ENCODE measurements at places on chromosomes 12 and 14.

DNA sequence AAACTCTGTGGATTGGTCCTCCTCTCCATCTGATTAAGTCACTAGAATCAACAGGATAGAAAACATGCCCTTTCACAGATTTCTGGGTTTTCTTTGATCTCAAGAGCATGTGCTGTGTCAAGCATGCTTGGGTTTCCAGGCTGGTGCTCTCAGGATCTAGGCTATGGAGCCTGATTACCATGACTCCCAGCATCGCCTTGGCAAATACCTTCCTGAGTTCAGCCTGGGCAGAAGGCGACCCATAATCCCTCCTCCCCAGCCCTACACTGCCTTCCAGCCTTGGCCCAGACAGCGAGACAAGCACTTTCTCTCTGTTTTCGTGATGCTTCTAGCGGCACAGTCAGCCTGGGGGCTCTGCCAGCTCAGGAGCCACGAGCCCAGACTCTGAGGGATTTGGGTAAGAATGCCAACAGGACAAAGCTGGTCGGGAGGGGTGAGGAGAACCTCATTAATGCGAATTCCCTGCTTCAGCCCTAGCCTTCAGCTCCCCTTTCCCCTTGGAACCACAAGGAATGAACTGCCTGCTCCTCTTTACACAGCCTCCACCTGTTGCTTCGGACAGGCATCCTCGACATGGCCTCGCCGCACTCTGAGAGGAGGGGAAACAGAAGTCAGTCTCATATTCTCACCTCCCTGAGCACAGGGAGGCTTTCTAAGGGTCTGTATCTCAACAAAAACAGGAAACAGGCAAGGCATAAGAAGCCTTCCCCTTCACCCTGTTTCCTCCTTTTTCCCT is 227.1 kb downstream of the MSRB3 start:
- H3K4me3 ChIP-seq: no peak overlapping the region
- H3K27me3 ChIP-seq: no peaks in the 10 kb centered on the region
- no peaks in the 10 kb centered on the region for H3K36me3 ChIP-seq
- H3K27ac ChIP-seq: no peak overlapping the region
- H3K4me1 ChIP-seq: no peaks in the 10 kb centered on the region
- DNase-seq: no peak

DNA sequence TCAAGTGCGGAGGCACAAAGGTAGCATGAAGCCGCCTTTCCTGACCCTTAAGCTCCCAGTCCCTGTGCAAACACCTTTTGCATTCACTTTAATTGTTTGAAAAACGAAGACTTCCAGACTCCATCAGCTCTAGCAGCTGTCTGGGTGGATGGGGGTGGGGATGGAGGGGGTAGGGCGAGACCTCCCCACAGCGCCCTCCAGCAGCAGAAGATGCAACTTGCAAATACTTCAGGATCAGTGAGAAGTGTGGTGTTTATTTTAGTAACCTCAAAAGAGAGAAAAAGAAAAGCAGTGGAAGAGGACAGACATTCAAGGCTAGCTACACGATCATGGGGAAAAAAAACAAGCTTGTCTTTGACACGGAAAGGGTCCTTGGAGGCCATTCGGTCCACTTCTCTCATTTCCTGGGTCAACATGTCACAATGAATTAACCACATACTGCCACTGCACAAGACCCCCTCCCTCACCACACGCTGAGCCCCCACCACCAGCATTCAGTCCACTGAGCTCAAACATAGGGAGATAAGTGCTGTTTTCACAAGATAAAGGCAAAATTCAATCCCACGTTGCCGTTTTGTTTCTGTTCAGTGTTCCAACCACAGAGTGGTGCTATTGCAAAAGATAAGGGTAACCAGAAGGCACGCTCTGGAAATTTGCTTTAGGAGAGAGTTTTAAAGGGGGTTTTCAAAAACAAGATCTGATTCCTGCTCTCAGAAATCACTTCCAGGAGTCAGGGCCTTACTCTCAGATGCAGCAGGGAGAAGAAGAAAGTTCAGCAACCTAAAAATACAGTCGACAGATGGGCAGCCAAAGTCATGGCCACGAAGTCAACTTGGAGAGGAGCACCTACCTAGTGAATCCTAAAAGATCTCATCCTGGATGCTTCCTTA is 3.3 kb upstream of the NTF3 start:
- no peaks in the 10 kb centered on the region for H3K36me3 ChIP-seq
- no peak for DNase-seq
- peaks cover 34% of the 10 kb centered on the region for H3K4me1 ChIP-seq
- peaks cover 39% of the 10 kb centered on the region for H3K27me3 ChIP-seq

DNA sequence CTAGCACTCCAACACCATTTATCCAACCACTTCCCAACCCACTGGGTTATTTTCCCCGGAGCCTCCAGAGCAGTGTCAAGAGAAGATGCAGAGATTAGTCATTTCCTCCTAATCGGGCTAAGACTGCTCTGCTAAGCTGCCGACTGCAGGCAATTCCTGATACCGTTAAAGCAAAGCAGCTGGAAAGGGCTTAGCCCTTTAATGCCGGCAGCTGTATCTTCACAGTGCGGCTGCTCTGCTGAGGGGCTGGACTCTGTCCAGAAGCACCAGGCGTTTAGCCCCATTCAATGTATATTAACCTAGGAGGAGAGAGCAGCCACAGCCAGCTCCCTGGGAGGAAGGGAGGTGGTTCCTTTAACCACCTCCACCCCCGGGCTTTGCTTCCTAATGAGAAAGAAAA is 11.1 kb downstream of the AQP6 start:
- no peak for DNase-seq
- no peak overlapping the region for H3K27ac ChIP-seq
- H3K27me3 ChIP-seq: no peaks in the 10 kb centered on the region
- no peak overlapping the region for H3K4me3 ChIP-seq

GRCh38 chr12:92717202-92717601 is 14.4 kb downstream of the PLEKHG7 start:
- no peak overlapping the region for H3K27ac ChIP-seq
- H3K4me3 ChIP-seq: no peak overlapping the region
- H3K36me3 ChIP-seq: no peaks in the 10 kb centered on the region
- peaks cover 5% of the 10 kb centered on the region for H3K4me1 ChIP-seq
- H3K27me3 ChIP-seq: no peaks in the 10 kb centered on the region

GRCh38 chr14:55874785-55875184 is 243.4 kb upstream of the PELI2 start:
- no peak overlapping the region for H3K4me3 ChIP-seq
- H3K36me3 ChIP-seq: no peaks in the 10 kb centered on the region
- no peak for DNase-seq
- H3K4me1 ChIP-seq: no peaks in the 10 kb centered on the region
